ENCODE measurements at places on chromosomes 7 and 10.
A peak's percentile ranks its signal among the peaks of the same experiment; 100 is the strongest.

DNA sequence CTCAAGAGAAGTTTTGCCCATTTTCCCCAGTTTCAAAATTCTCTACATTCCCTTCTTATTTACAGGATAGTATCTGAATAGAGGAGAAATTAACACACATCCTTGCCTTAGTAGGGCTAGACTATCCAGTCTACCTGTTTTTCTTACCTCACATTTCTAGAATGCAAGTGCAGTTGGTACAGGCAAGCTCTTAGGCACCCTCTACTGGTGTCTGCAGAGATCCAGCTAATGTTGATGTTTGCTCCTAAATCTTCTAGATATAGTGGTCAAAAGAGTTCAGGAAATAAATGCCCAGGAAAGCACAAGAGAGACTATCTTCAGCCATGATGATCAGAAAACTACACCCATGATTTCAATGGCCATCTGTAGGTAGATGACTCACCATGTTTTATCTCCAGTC lies 205.3 kb downstream of the HTR7 start:
- no peak for DNase-seq

DNA sequence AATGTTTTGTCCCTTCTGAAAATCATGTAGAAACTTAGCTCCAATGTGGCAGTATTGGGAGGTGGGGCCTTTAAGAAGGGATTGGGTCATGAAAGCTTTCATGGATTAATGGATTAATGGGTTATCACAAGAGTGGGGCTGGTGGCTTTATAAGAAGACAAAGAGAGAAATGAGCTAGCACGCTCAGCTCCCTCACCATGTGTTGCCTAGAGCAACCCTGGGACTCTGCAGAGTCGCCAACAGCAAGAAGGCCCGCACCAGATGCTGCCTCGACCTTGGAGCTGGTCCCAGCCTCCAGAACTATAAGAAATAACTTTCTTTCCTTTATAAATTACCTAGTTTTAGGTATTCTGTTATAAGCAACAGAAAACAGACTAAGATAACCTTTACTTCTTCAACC lies 74.9 kb upstream of the HECW1 start:
- no peak for DNase-seq

- no peak for DNase-seq
Observed at GRCh38 chr10:19966751-19967150, 150.5 kb downstream of the PLXDC2 start.

- no peak for DNase-seq
Observed at GRCh38 chr7:39727231-39728012, 104.0 kb downstream of the RALA start.

GRCh38 chr10:26453850-26454249 lies 15.7 kb downstream of the APBB1IP start:
- DNase-seq = no peak

GRCh38 chr7:28168393-28169158 lies 12.0 kb downstream of the JAZF1 start:
- DNase-seq = no peak

- peak; percentile 13 for DNase-seq
Observed at GRCh38 chr10:13271552-13272163, 28.2 kb downstream of the PHYH start.

- DNase-seq = no peak
Observed at GRCh38 chr10:71891437-71891836, 40.4 kb upstream of the PSAP start.

GRCh38 chr7:114365791-114366190 lies 48.8 kb upstream of the FOXP2 start:
- no peak for DNase-seq

DNA sequence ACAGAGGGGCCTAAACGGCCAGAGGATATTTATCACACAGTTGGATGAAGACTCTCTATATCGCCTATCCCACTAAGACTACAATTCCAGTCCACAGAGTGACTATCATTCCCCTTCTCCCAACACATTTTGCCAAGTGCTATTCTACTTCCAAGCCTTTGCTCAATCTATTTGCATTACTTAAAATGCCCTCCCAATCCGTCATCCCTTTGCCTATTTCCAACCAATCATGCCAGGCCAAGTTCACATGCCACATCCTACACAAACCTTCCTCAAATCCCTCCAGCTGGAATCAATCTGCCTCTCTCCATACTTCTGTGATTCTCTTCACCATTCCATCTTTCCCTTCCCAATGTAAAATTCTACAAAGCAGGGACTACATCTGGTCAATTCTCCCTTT lies 38.2 kb downstream of the SMURF1 start:
- DNase-seq = no peak

DNA sequence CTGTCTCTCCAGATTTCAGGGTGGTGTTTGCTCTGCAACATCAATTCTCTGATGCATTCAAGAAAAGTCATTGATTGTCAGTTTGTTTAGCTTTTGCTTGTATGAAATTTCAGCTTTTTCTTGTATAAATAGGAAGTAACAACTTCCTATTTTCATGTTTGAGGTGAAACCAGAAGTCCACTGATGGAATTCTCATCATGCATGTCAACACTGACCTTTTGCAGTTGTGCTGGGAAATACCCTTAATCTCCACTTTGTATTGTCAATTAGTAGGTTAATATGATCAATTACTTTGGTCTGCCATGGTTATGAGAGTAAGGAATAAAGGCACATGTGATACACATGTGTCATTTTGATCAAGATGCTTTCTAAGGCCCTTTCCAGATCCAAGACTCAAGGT lies 208.8 kb upstream of the HPS1 start:
- DNase-seq = no peak

GRCh38 chr7:27946351-27946750 lies 206.4 kb downstream of the TAX1BP1 start:
- DNase-seq = peak; percentile 47
